ENCODE measurements at places on chromosomes 4 and X.

DNA sequence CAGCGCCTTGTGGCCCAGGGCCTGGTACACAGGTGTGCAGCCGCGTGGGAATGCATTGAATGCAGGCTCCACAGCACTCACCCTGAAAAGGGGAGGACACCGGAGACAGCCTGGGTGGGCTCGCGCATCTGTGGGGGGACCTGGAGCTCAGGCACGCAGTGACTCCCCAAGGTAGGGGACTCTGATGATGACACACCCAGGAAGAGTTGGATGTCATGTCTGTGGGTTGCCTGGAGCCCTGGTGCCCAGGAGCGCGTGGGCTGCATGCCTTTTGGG lies 32.7 kb upstream of the HTRA3 start:
- no peak for DNase-seq

- no peak for DNase-seq
Measured at GRCh38 chr4:148215202-148215601, 227.0 kb downstream of the NR3C2 start.

DNA sequence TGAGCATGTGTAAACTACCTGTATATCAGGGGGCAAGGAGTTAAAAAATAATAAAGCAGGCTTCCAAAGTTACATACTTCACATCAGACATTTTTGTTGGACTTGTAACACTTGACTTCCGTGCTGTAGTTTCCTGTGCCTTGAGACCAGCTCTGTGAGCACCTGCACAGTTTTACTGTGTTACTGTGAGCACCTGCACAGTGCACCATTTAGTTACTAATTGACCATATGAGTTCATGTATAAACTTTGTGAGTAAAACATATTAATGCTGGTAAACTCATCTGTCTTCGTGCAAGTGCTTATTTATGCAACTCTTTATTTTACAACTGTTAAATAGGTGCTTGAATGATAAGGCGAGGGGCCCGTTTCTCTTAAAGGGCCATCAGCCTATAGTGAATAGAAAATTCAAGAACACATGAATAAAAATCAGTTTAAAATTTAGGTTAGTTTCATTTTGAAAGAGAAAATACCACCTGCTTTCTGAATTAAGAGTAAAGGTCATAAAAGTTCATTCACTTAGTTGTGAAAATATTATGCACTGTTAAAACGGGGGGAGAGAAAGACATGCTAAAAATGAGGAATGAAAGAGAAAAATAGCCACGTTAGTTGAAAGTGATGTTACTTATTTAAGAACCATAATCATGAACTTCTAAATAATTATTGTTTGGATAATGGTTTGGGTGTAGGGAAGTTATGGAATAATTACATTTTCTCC lies 42.4 kb downstream of the USP9X start:
- no peak for DNase-seq

- DNase-seq: peak; percentile 2
Measured at GRCh38 chrX:120308959-120309872, 2.0 kb downstream of the TMEM255A start.

Measured in hematopoietic multipotent progenitor cell treated with erythropoietin and hydrocortisone succinate and interleukin-3 and kit ligand, for 15 days (in vitro differentiated cells).